ENCODE measurements at places on chromosomes 13 and 19.

DNA sequence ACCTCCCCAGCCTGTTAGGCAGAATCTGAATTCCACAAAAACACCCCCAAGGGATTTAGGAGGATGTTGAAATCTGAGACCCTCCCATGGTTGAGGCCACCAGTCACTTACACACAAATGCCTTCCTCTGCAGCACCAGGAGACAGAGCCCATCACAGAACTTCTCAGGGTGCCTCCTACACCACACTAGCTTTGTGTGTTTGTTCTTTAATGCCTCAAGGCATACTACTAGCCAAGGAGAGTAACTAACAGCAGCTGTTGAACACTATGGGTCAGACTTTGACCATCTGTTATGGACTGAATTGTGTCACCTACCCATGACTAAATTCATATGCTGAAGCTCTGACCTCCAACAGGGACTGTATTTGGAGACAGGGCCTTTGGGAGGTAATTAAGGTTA lies 9.5 kb upstream of the MED26 start:
- DNase-seq, result no peak

DNA sequence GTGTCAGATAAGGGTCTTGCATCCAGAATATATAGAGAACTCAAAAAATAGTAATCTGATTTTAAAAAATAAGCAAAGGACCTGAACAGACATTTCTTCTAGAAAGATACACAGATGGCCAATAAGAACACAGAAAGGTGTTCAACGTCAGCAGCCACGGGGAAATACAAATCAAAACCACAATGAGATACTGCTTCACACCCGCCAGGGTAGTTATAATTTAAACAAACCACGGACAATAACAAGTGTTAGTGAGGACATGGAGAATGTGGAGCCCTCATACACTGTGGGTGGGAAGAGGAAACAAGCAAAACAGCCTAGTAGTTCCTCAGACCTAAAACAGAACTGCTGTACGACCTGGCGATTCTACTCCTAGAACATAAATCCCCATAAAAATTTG lies 26.7 kb upstream of the NAPA start:
- DNase-seq, result no peak

DNA sequence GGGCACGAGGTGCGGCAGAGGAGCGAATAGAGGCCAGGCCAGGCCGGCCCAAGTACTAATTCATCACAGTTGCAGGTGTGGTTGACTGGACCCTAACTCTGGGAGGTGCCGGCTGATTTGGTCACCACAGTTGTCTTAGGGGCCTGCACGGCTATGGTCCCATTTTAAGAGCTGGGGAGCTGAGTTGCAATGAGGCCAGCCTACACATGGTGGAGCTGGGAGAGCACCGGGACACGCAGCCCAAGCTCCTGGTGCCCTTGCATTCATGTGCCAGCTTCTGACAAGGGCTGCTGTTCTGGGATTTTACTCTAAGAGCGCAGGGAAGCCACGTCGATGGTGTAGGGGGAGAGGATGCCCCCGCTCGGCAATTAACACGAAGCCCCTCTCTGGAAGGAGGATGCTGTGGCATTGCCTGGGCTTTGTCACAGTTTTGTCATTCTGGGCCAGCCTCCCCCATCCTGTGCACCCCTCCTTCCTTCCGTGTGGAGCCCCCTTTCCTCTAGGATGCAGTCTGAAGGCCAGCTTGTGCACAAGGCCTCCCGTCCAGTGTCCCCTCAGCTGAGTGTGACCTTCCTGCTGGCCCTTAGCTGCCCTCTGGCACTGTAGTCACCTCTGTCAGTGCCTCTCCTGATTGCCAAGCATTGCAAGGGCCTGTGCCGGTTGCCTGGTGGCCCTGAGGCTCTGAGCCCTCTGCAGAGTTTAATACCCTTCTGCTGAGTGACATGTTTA lies 109.4 kb upstream of the C1QTNF9B start:
- no peak for DNase-seq

GRCh38 chr19:10295847-10296591 lies 6.3 kb downstream of the ICAM5 start:
- no peak for DNase-seq

DNA sequence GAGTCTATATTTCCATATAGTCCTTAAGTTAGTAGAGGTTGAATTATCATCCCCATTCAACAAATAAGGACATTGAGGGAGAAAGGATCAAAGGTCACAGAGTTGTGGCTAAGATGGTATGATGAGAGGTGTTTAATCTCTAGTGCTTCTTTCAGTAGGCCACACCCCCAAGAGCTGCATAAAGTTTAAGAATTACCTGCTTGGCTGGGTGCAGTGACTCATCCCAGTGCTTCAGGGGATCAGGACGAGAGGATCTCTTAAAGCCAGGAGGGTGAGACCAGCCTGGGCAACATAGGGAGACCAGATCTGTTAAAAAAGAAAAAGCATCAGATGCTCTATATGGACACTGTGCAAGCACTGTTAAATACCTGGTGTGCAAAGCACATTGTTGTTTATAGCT lies 560.0 kb upstream of the KLHL1 start:
- DNase-seq, result no peak

- DNase-seq, result no peak
These were observed 71.3 kb downstream of the RAB20 start for GRCh38 chr13:110490009-110490770.

- no peak for DNase-seq
These were observed 62.8 kb downstream of the FGF9 start for GRCh38 chr13:21733475-21734263.

GRCh38 chr19:48216933-48217332 lies 38.8 kb downstream of the CARD8 start:
- no peak for DNase-seq

- no peak for DNase-seq
These were observed 1105.5 kb upstream of the SPRY2 start for GRCh38 chr13:81446441-81446840.

DNA sequence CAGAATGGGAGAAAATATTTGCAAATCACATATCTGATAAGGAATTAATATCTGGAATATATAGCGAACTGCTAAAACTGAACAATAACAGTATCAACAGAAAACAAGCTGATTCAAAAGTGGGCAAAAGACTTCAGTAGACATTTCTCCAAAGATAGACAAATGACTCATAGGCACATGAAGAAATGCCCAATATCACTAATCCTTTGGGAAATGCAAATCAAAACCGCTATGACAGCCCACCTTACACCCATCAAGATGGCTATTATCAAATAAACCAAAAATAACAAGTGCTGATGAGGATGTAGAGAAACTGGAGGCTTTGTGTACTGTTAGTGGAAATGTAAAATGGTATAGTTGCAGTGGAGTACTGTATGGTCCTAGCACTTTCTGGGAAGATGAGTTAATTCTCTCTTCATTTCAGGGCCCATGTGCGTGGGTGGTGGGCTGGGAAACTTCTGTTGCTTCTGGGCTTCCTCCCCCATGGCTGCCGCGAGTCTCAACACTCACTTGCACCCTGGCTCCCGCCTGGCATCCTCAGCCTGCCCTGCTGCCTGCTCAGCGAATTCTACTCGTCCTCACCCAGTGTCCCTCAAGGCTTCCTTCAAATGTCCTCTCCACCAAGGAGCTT lies 12.4 kb upstream of the GJA3 start:
- no peak for DNase-seq

DNA sequence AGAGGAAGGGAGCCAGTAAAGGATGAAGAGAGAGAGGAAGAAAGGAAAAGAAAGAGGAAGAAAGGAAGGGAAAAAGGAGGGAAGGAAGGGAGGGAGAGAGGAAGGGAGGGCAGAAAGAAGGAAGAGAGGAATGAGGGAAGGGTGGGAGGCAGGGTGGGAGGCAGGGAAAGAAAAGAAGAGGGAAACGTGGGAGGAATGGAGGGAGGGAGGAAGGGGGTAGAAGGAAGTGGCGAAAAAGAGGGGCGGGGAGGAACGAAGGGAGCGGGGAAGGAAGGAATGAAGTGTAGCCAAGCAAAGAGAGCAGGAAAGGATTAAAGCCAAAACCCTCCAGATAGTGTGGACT lies 53.1 kb downstream of the SOX1 start:
- DNase-seq, result no peak

GRCh38 chr13:110680852-110681251 lies 25.1 kb downstream of the CARS2 start:
- DNase-seq, result no peak

GRCh38 chr19:51441410-51442390 lies 16.6 kb downstream of the SIGLEC8 start:
- DNase-seq, result no peak

- DNase-seq, result no peak
These were observed 145.1 kb upstream of the ZNF536 start for GRCh38 chr19:30227012-30227621.

GRCh38 chr19:5985098-5985783 lies 7.3 kb upstream of the RANBP3 start:
- DNase-seq, result no peak

GRCh38 chr13:75445717-75446499 lies 36.1 kb downstream of the TBC1D4 start:
- no peak for DNase-seq

- peak; percentile 76 for DNase-seq
These were observed at the start of gene ADAMTSL5 for GRCh38 chr19:1512671-1513498. Gene ADAMTSL5 (minus strand): TSS chr19:1513019. CDS start chr19:1510943, 2,076 bp downstream.

GRCh38 chr19:42532891-42533290 lies 4.6 kb upstream of the CEACAM1 start:
- DNase-seq, result no peak

GRCh38 chr13:22080832-22081231 lies 410.0 kb downstream of the FGF9 start:
- no peak for DNase-seq

GRCh38 chr13:29480893-29481525 lies 114.5 kb downstream of the SLC7A1 start:
- no peak for DNase-seq

GRCh38 chr19:3803986-3804385 lies 17.8 kb upstream of the MATK start:
- no peak for DNase-seq

DNA sequence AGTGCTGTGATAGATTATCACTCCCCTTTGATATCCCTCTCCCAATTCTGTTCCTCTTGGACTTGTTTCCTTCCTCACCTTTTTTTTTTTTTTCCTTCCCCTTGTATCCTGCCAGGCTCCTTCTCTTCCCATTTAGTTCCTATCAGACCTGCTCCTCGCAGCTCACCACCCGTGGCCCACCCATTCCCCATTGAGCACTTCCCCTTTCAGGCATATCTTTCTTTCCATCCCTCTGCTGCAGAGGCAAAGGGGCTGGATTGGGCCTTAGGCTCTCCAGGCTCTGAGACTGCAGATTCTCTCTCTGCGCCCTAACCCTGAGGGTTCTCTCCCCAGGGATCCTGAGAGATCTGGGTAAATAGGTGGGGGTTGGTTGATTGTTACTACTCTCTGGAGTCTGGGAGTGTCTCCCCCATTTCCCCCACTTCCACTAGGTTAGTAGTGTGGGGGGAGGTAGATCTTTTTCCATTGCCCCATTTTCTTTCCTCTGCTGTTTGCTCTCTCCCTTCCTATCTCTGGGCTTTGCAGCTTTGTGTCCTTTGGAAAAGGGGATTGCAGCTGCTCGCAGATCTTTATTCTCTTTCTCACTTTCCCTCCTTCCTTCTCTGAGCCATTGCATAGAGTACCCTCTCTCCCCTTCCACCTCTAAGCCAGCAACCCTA lies 2.3 kb downstream of the ARHGAP35 start:
- peak; percentile 42 for DNase-seq

GRCh38 chr13:36031490-36031889 lies 99.7 kb downstream of the DCLK1 start:
- DNase-seq, result no peak

- no peak for DNase-seq
These were observed 70.1 kb downstream of the ZNF208 start for GRCh38 chr19:21940684-21941083.

DNA sequence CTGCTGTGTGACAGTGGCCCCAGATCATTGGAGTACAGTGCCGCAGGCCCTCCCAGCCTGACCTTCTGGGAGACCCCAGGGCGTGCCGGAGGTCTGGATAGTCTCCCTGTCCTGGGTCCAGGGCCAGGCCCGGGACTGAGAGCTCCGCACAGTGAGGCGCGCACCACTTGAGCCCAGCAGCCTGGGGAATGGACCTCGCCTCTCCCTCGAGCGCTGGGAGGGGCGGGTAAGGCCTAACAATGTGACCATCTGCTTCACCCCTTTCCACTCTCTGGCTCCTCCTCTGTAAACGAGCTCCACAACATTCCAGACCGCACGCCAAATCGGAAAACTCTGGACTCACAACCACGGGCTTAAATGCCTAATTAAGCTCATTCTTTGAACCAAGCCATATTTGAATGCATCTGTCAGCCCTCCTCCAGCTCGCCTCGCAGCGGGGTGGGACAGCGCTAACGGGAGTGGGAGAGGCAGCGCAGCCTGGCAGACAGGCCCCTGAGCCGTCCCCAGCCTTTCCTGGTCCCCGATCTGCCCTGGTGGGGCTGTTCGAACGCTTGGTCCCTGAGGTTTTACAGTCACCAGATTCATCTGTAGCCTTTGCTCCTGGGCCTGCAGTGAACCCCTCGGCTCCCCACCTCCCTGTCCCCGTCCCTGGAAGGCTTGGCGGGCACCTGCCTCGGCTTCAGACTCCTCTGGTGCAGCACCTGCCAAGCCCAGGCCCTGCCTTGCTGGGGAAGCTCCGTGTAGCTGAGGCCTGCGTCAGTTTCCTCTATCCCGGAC lies 120.7 kb upstream of the VSTM2B start:
- DNase-seq, result no peak

DNA sequence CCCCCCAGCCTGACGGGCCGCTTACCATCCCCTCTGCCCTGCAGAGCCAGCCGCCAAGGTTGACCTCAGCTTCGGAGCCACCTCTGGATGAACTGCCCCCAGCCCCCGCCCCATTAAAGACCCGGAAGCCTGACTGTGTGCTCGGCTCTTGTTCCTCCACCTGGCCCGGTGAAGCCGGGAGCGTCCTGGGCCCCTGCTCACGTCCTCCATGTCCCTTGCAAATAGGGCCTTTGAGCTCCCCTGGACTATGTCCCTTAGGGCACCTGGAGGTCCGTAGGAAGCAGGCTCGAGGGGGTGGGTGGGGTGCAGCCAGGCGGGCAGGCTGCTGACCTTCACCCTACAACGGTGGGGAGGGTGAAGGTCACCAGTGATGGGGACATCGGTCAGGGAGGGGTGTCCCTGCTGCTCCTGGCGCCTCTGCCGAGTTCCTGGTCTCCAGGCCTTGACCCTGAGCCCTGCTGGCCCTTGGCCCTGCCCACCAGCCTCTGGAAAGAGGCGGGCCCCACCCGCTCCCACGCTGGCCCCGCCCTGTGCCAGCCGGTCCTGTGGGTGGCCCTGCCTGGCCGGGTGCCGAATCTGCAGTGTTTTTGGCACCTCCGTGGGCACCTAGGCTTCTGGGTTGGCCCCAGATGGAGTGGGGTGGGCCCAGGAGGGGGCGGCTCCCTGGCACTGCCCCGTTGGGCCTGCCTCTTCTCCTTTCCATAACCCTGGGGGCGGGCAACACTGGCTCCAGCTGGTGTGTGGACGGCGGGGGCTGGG lies 3.3 kb downstream of the ATP5F1D start:
- peak; percentile 96 for DNase-seq

DNA sequence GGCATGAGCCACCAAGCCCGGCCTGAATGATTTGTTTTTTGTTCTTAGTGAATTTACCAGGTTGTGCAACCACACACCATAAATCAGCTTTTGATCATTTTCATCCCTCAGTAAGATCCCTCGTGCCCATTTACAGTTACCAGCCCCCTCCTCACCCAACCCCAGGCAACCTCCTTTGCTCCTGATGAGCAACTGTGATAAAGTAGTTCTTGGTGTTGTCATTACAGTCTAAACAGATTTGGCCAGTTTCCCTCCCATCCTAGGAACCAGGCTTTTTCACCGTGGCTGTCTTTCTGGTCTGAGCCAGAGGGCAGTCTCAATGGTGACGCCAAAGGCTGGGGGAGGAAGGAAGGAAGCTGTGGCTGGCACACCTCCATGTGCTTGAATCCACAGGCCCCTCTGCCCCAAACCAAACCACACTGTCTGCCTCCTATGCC lies 61.2 kb upstream of the WDFY2 start:
- DNase-seq, result peak; percentile 75

Measured in right lobe of liver (tissue), 6 donors.